ENCODE measurements at places on chromosomes 1 and 21.

- DNase-seq: peak; percentile 77
Measured at GRCh38 chr1:23169727-23170335, 1.2 kb upstream of the LUZP1 start.

GRCh38 chr1:905071-905749, 18.5 kb upstream of the SAMD11 start:
- DNase-seq: no peak

DNA sequence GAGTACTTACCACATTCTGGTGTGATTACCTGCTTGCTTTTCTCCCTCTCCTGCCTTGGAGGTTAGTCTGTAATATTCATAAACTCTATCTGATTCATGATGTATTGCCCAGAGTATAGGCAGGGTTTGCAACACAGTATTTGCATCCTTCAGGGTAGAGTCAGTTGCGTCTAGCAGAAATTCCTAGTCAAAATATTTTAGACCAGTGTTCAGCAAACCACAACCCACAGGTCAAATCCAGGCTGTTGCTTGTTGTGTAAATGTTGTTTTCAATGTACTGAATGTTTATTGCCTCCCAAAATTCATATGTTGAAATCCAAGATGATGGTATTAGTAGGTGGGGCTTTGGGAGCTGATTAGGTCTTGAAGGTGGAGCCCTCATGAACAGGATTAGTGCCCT, 82.9 kb downstream of the NGF start:
- DNase-seq: peak; percentile 63

DNA sequence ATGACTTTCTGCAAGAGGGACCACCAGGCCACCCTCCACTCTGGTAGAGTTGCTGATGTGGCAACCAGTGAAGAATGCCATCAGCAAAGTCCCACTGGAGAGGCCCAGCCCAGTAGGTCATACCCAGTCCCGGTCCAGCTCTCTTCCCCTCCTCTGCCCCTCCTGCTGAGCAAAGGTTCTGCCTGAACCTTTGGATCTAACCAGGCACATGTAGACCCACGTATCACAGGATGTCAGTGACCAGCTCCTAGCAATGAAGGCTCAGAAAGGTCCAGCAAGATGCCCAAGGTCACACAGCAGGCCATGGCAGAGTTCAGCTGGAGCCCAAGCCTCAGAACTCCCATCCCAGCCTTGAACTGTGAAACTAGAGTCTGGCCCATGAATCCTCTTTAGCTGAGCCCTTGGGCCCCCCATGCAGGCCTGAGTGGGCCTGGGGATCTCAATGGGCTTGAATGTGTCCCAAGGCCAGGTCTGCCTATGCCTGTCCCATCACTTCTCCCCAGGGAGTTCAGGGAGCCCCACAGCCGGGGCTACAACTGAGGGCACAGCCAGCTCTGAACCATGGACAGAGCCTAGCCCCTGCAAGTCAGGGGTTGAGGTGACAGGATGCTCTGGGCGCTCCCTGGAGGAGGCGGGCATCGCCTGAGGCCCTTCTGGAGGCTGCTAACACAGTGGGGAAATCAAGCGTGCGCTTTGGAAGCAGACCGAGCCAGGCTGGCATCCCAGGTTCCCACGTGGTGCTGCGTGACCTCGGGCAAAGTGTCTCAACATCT, 21.4 kb upstream of the PADI1 start:
- no peak for DNase-seq

GRCh38 chr1:239438891-239439290, 52.5 kb downstream of the CHRM3 start:
- DNase-seq: no peak

DNA sequence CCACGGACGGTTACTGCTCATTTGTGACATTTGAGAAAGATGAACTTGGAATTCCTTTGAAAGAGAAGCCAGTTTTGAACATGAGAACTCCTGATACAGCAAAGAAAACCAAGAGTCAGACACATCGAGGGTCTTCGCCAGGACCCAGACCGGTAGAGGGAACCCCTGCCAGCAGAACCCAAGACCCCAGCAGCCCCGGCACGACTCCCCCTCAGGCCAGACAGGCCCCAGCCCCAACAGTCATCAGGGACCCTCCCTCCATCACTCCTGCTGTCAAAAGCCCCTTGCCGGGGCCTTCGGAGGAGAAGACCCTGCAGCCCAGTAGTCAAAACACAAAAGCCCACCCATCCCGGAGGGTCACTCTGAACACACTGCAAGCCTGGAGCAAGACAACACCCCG, 27.7 kb downstream of the CHAF1B start:
- DNase-seq: no peak

- no peak for DNase-seq
Measured at GRCh38 chr1:55860798-55861519, 645.8 kb upstream of the USP24 start.

- peak; percentile 62 for DNase-seq
Measured at GRCh38 chr1:186782791-186783190, 46.0 kb upstream of the PLA2G4A start.

GRCh38 chr1:246724016-246724730, at the start of gene SCCPDH:
TSS of gene SCCPDH (plus strand) at chr1:246724409. CDS start at chr1:246724423, 14 bp downstream.
- peak; percentile 48 for DNase-seq

DNA sequence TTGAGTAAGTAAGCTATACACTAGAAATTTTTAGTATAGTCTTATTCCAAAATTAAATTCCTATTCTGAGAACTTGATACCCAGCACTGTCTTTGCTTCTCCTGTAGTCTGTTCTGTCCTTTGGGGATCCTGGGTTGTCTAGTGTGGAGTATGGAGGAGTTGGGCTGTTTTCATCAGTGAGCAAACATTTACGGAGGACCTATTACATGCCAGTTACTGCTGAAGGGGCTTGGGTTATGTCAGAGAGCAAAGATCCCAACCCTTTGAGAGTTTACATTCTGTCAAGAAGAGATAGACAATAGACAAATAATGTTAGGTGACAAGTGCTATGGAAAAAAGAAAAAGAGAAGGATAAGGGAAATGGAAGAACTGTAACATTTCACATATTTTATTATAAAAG, 9.0 kb downstream of the TRAPPC10 start:
- no peak for DNase-seq

DNA sequence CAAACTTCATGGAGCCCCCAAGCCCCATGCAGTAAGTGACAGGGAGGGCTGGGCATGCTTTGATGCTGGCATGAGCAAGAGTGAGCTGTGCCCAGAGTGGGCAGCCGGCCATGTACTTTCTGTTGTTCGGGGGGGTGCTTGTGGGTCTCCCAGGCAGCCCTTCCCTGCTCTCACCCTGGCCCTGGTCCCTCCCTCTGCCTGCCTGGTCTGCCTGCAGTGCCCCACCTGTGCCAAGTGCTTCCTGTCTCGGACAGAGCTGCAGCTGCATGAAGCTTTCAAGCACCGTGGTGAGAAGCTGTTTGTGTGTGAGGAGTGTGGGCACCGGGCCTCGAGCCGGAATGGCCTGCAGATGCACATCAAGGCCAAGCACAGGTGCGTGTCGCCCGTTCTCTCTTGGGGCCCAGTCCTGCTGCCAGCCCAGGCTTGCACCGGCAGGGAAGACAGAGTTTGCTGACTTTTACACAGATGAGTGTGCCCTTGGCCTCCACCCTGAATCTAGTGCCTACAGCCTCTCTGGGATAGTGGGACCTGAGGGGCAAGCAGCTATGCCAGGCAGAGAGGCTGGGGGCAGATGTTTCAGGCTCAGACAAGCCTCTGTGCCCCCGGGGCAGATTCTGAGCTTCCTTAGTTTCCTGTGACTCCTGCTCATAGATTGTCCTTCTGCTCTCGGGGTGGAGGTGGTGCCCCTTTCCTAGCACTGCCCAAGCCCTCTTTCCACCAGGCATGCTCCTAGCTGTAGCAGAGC, 7.6 kb downstream of the ZBTB48 start:
- DNase-seq: no peak

DNA sequence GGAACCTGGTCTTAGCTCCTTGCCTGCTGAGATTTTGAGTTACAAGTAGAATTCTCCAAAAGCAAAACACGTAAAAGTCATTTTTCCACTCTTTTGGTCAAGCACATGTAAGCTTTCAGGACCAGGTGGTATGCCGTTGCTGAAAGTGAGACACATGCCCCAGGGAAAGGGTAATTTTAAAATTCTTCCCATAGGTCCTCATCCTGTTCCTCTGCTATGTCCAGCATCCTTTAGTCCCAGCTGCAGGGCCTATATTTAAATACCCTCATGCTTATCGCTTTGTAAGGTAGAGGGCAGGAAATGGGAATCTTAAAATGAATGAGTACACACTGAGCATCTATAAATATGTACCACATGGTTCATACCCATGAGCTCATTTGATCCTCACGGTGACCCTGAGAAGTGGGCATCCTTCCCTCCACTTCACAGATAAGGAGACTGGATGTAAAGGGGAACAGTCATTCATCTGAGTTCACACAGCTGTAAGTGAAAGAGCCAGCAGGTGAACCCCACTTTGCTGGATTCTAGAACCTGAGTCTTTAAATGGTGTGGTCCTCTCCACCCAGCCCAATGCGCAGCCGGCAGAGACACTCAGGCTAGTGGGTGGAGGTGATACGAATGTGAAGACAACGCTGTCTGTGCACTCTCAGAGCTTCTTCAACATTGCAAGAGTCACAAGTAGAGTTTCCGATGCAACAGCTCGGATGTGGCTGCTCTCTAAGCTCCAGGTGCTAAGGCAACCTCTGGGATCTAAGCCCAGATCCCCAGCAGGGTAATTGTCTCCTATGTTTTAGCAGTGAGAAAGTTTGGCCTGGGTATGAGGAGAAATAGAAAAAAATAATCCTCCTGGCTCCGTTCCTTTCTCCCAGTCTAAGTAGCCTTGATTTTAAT, 163.5 kb downstream of the PLXNA2 start:
- no peak for DNase-seq

- DNase-seq: peak; percentile 60
Measured at GRCh38 chr1:8879464-8879921, 1.0 kb upstream of the ENO1 start.

DNA sequence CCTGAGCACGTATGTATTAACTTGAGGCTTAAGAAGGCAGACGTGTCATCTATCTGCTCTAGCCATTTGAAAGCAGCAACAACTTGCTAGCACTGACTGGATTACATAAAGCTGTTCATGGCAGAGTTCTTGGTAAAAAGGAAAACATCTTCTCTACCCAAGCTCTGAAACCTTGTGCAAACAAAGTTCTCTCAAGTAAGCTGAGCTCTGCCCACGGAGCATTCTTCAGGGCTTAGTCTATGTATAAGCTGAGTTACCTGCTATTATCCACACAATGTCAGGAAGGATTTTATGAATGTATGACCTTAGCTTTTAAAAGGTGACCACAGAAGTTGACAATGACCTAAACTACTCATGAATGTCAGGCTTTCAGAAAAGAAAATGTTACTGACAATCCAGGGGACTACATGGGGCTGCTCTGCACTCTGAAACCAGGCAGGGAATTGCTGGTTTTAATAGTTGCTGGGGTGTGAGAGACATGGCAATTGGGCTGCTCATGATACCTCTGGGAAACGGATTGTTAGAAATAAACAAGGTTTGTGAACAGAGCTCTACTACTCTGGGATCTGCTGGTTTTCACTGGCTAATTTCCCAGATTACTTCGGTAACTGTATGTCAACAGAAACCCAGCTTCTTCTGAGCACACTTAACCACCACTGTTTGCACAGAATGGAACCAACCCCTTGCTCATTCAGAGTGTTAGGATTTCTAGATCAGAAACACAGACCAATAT, 29.6 kb upstream of the CCN1 start:
- no peak for DNase-seq

DNA sequence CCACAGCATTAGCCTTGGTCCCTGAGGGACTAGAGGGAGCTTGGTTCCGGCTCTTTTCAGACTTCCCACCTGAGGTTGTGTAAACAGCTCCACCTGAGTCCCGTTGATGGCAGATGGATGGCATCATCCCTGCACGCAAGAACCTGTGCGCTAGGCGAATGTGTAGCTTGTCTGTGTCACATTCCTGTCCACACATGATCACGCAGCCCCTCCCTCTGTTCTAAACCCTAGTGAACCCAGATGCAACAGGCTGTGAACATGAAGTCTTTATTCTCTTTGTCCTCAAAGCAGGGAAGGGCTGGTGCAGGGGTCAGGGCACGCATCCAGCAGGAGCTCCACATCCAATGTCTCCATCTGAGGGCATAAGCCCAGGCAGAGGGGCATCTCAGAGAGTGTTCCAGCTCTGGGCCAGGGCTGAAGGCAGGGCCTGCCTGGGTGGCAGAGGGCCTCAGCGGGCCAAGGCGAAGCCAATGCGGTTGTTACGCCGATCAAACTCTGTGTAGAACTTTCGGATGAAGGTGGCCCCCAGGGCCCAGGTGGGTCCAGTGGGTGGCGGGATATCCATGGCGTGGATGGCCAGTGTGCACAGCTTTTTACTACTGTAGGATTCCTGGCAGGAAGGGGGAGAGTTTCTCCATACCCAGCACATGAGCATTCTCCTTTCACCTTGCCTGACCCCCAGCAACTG, 2.9 kb upstream of the ETNK2 start:
- DNase-seq: peak; percentile 85

DNA sequence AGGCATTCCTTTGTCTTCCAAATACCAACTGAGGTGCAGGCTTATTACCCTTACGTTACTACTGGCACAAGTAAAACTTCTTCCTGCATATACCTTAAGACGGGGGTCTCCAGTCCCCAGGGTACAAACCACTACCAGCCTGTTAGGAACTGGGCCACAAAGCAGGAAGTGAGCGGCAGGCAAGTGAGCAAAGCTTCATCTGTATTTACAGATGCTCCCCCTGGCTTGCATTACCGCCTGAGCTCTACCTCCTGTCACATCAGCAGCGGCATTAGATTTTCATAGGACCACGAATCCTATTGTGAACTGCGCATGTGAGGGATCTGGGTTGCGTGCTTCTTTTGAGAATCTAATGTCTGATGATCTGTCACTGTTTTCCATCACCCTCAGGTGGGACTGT, 113.1 kb downstream of the SLC45A1 start:
- no peak for DNase-seq

GRCh38 chr1:160474392-160475242, 48.4 kb downstream of the SLAMF6 start:
- no peak for DNase-seq

DNA sequence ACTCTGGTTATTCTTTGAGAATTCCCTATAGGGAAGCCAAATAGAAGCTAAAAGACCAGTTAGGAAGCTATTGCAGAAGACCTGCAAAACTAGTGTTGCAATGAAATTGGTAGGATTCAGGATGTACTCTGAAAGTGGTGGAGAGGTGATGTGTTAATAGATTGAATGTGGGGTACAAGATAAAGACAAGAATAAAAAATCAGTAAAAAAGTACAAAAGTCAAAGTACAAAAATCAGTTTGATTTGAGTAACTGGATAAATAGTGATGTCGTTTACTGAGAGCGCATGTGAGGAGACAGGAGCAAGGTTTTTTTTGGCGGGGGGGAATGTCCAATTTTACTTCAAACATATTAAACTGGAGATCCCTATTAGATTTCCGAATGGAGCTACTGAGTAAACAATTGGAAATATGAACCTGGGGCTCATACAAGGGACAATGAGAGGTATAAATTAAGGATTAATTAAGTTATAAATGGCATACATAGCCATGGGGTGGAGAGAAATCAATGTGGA, 2.5 kb upstream of the DCAF8 start:
- DNase-seq: no peak

- no peak for DNase-seq
Measured at GRCh38 chr21:29228306-29228705, 70.4 kb upstream of the BACH1 start.

GRCh38 chr1:76861149-76861548, 6.1 kb upstream of the ST6GALNAC5 start:
- no peak for DNase-seq
